GM23248 (cell line): ENCODE measurements at places on chromosomes 11 and 22.

GRCh38 chr11:50088231-50088630 lies 55.6 kb downstream of the OR4C45 start:
- no peak for DNase-seq

DNA sequence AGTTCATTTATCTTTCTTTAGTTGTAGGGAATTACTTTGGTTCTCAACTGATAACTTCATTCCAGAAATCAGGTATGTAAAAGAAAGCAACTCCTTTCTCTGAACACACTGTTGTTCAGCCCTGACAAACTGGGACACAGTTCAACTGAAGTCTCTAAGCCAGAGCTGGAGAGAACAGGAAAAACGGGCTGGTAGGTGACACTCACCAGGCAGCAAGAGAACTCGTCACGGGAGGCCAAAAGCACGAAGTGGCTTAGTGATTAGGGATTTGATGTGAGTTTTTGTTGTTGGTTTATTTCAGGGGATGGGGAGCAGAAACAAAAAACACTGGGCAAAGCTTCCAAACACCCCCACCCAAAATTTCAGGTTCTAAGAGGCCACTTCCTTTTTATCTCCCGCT lies 54.1 kb downstream of the MYH9 start:
- DNase-seq, result no peak

GRCh38 chr22:32018056-32018455 lies 25.0 kb upstream of the SLC5A1 start:
- no peak for DNase-seq

DNA sequence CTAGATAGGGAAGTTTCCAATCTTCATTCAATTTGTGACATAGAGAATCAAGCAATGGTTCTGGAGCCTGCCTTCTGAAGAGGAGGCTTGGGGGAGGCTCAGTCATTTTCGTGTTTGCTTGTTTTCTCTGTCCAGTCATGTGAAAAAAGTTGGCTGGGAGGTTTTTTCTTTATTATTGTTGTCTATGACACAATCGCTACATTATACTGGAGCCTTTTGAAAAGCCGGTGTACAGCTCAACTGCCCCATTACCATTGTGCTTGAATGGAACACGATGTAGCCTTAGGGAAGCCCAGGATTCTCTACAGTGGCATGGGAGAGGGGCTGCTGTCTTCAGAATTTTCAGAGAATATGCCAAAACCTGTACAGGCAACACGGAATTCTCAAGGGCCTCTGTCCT lies 57.9 kb upstream of the NCAM1 start:
- no peak for DNase-seq

GRCh38 chr11:19027829-19028595 lies 32.5 kb downstream of the MRGPRX2 start:
- peak; percentile 72 for DNase-seq

GRCh38 chr11:117563556-117563955 lies 233.5 kb downstream of the DSCAML1 start:
- DNase-seq, result no peak

- no peak for DNase-seq
Observed at GRCh38 chr11:61174273-61174672, 13.0 kb upstream of the VPS37C start.

- DNase-seq, result no peak
Observed at GRCh38 chr22:26677217-26677616, 19.8 kb downstream of the MIAT start.

- peak; percentile 29 for DNase-seq
Observed at GRCh38 chr11:34924714-34925113, 8.3 kb downstream of the PDHX start.

DNA sequence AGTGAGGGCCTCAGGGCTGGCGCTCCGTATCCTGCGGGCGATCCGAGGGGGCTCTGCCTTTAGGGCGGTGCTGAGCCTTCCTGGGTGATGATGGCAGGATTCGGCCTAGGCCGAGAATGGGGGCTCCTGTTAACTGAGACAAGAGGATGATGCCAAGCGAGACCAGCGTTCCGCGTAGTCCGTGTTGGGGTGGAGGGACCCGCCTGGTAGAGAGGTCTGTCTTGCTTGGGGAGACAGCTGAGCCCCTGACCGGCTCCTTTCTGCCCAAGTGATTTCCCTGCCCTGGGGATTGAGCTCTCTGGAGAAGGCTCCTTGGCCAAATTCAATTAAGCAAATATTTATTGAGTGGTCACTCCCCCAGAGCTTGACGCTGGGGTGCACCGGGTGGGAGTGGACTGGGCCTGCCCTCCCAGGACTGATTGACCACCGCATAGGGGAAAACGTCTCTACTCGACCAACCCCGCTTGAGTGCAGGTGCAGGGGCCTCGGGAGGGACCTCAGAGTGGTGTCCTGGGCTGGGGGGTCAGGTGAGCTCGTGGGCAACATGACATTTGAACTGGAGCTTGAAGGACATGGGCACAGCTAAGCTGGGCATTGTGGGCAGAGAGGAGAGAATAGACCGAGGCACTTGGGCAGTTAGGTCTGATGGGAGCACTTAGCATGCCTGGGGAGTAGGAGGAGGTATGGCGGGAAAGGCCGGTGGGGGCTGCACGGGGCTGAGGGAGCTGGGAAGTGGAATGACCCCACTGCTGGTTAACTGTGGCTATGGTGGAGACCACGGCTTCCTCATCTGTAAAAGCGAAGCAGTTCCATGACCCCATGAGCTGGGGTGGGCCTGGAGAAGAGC lies 1.1 kb downstream of the GNAZ start:
- DNase-seq, result no peak

DNA sequence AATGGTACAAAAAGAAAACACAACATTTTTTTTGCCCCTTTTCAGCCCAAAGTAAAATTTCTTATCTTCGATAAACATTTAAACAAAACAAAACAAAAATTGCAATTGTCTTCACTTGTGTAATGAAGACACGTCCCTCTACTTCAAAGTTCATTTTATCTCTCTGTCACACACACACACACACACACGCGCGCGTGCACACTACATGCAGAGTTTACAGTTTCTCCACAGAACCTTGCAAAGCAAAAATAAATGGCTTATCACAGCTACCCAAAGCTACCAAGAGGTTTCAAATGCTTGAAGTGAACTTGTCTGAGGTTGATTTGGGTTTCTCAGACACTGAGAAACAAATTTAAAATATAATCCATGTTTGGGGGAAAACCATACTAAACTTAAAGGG lies 72.3 kb downstream of the ETS1 start:
- DNase-seq, result no peak

GRCh38 chr11:23490557-23491235 lies 630.4 kb upstream of the CCDC179 start:
- no peak for DNase-seq

- peak; percentile 37 for DNase-seq
Observed at GRCh38 chr22:32628628-32629572, 154.3 kb downstream of the FBXO7 start.

DNA sequence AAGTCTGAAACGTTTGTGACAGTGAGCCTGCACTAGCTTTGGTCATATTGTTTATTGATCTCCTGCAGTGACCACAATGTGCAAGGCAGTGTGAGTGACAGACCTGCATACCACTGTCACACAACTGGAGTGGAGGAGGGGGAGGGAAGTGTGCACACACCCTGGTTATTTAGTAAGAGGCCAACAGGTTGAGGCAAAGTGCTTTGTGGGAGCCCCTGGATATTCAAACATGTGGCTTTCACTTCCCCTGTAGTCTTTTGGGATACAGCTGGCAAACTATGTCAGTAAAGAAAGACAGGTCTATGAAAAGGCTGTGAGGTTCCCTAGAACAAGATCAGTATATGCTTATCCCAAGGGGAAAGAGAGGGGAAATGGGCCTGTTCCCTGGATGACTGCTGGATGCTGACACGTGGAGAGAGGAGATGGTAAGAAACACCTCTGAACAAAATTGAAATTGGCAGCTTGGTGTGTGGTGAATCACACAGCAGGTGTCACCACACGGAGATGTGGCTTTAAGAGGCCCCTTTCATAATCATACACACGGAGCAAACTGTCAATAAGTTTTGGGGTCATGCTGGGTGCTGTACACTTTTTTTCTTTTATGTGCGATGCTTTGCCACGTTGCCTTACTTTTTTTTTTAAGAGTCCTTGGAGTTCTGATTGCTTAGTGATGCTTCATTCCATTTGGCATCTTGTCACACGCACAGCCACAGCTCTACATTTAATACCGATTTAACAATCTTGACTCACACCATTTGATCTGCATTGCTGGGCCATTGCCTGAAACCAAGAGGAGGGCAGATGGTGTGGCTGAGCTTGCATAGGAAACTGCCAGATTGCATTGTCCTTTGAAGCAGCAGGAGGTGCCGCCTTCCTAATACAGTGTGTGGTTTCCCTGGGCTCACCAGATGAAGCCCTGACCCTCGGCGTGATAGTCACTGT lies 11.3 kb downstream of the OSBP2 start:
- DNase-seq, result peak; percentile 94

GRCh38 chr11:18736590-18737148 lies 10.7 kb upstream of the IGSF22 start:
- no peak for DNase-seq

DNA sequence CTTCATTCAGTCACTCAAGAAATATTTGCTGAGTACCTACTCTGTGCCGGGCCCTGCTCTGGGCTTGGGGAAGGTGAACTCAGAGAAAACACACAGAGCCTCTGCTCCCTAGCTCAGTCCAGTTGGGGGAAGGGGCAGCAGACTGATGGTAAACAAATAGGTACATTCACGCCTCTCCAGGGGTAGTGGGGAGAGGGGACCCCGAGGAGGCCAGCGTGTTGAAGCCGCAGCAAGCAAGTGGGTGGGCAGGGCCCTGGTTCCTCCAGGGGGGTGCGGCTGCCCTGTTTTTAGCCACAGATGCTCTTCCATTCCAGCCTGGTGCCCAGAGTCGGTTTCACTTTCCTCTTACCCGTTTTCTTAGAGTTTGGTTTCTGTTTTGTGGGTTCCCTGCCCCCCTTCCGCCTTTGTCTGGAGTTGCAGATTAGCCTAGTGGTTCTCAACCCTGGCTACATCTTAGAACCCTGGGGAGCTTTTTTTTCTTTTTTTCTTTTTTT lies 8.7 kb downstream of the DRAP1 start:
- peak; percentile 31 for DNase-seq

DNA sequence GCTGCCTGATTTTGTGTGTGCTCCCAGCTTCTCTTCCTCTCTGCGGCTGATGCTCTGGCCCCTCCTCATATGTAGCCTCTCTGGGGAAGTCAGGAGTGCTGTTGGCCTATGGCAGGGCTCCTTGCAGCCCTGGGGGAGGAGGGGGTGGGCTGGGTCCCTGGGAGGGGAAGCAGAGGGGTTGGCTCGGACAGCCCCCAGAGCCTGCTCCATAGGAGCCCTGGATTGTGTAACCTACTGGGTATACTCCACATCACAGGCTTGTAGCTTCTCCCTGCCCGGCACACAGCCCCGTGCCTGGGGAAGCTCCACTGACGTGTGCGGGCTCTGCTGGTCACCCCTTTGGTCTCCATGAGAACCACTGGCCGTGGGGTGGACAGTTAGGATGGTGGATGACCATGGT lies 113.8 kb downstream of the ST3GAL4 start:
- no peak for DNase-seq

GRCh38 chr22:23812378-23812777 lies 25.6 kb downstream of the SMARCB1 start:
- no peak for DNase-seq

DNA sequence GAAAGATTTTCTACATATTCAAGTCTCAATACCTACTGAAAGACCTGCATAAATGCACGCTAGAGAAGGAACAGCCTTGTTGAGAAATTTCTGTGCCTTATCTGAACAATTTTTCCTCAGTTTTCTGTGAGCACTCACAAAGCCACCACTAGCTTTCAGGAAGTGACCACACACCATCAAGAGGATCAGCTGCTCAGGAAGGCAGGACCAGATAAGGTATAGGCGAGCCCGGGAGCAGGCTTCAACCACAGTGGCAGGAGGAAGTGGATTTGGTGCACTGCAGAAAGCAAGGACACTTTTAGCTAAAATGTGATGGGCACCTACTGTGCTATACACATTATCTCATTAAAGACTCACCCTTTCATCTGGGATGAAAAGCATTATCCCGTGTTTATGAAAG lies 220.8 kb downstream of the RAB38 start:
- DNase-seq, result no peak

GRCh38 chr11:57356268-57356667 lies 18.1 kb downstream of the P2RX3 start:
- DNase-seq, result no peak

GRCh38 chr11:114262681-114263512 lies 33.3 kb upstream of the NNMT start:
- DNase-seq, result peak; percentile 80

DNA sequence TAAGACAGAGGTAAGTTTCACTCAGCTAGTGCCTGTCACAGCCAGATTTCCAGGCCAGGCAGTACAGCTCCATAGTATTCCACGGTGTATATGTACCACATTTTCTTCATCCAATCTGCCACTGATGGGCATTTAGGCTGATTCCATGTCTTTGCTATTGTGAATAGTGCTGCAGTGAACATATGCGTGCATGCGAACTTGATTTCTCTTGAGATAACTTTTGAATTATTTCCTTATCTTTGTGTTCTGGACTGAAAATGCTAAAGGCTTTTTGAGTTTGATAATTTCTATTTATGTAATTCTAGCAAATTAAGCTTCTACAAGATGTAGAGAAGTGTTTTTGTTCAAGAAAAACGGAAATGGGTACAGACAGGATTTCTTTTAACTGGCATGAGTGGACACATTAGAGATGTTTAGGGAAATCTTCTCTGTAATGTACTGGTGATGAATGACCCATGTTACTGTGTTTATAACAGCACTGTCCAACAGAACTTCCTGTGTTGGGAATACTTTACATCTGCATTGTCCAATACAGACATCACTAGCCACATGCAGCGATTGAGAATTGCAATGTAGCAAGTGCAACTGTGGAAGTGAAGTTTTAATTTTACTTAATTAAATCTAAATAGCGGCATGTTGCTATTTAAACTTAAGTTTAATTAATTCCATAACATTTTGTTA lies 151.3 kb downstream of the CADM1 start:
- DNase-seq, result no peak

DNA sequence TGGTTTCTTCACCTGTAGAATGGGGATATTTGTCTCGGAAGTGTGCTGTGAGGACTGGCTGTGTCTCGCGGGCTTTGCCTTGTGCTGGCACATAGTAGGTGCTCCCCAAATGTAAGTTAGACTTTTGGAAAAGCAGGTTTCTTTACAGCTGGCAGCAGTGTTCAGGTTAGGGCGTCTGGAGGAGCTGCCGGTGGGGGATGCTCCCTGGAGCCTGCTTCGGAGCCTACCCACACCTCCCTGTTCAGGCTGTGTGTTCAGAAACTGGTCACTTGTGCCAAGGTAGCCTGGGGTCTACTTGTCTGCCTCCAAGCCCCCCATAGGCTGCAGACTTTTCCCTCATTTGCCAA lies 60.0 kb downstream of the OTOG start:
- no peak for DNase-seq

GRCh38 chr11:122882189-122882856 lies at the start of gene JHY:
TSS of gene JHY (plus strand) at chr11:122882759. CDS start at chr11:122885850, 3,091 bp downstream.
- DNase-seq, result peak; percentile 82

- peak; percentile 61 for DNase-seq
Observed at GRCh38 chr11:808427-809286, 1.1 kb upstream of the RPLP2 start.

- no peak for DNase-seq
Observed at GRCh38 chr11:2211113-2211971, 39.7 kb upstream of the TH start.

- no peak for DNase-seq
Observed at GRCh38 chr11:76048763-76049162, 157.5 kb downstream of the WNT11 start.
